ENCODE measurements at places on chromosomes 13 and 19.

- no peak for DNase-seq
Measured at GRCh38 chr19:40134866-40135265, 44.1 kb upstream of the ZNF780A start.

GRCh38 chr19:5200844-5201243 lies 139.8 kb downstream of the PTPRS start:
- DNase-seq, result no peak

GRCh38 chr13:100800283-100800875 lies 125.8 kb upstream of the TMTC4 start:
- no peak for DNase-seq

GRCh38 chr19:12574036-12574435 lies 22.8 kb upstream of the ZNF564 start:
- no peak for DNase-seq

GRCh38 chr19:23996549-23996948 lies 81.9 kb downstream of the ZNF726 start:
- peak; percentile 35 for DNase-seq

- peak; percentile 29 for DNase-seq
Measured at GRCh38 chr19:50695251-50696093, 24.1 kb downstream of the SHANK1 start.

DNA sequence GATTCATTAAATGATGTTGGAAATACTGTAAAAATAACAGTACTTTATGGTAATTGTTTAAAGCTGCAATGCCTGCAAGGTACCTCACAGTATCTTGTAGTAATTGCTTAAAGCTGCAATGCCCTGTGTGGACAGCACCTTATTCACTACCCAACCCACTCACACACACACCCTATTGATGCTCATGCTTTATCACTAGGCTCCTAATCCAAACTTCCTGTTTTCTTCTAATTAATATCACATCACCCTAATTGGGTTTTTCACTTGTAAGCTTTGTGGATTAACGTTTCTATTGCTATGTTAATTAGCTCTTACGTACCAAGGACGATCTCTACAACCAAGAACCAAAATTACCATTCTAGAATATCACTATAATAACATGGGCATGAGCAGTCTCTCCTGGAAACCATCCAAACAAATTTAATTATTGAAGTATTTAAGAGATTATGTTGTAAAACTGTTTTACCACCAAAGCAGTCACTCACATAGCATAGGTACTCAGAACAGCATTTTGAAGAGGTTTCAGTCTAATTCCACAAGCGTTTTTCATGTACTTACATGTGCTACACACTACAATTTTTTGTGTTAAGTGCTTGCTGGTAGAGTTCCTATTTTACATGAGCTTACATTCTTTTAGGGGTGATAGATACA lies 303.8 kb downstream of the PCDH9 start:
- DNase-seq, result no peak

DNA sequence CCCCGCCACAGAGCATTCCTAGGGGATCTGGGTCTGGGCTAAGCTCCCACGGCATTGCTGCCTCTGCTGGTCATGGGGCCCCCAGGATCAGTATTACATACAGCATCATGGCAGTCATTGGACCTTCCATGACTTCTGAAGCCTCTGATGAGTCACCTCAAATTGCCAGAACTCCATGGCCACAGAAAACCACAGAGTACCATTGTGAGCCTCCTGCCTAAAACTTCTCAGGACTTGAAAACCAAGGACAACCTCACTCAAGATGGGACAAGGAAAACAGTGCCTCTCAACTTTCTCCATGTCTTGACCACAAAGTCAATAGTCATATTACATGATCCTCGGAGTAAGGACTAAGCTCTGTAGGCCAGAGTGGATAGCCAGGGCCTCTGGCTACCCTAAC lies 306.0 kb downstream of the GPC5 start:
- no peak for DNase-seq

- DNase-seq, result no peak
Measured at GRCh38 chr19:19587771-19588170, 30.7 kb downstream of the PBX4 start.

GRCh38 chr13:60335531-60335930 lies 61.5 kb upstream of the TDRD3 start:
- DNase-seq, result peak; percentile 5

- no peak for DNase-seq
Measured at GRCh38 chr19:6412447-6413091, 12.0 kb downstream of the KHSRP start.

GRCh38 chr13:44710576-44710975 lies 134.4 kb upstream of the TSC22D1 start:
- DNase-seq, result peak; percentile 49

GRCh38 chr19:11227195-11227886 lies 12.1 kb upstream of the ANGPTL8 start:
- no peak for DNase-seq

GRCh38 chr13:73623281-73623680 lies 510.9 kb downstream of the KLF12 start:
- no peak for DNase-seq

DNA sequence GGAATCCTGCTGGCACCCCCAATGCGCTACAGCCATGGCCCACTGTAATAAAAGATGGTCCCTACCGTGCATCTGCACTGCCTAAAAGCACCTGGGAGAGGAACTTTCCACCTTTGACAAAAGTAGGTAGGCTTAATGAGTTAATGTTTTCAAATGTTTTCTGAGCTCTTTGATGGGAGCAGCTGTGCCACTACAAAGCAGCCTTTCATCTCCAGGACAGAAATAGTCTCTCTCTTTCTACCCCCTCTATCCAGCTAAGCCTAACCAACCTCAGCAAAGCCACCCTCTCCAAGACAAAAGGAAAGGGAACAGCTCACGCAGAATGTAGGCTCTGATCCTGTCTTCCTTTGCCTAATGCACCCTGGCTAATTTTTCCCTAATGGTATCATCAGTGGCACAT lies 560.2 kb downstream of the UQCRFS1 start:
- no peak for DNase-seq

- DNase-seq, result no peak
Measured at GRCh38 chr19:17703824-17704463, 15.3 kb upstream of the MAP1S start.

- DNase-seq, result peak; percentile 46
Measured at GRCh38 chr13:93963266-93964145, 516.0 kb downstream of the DCT start.

DNA sequence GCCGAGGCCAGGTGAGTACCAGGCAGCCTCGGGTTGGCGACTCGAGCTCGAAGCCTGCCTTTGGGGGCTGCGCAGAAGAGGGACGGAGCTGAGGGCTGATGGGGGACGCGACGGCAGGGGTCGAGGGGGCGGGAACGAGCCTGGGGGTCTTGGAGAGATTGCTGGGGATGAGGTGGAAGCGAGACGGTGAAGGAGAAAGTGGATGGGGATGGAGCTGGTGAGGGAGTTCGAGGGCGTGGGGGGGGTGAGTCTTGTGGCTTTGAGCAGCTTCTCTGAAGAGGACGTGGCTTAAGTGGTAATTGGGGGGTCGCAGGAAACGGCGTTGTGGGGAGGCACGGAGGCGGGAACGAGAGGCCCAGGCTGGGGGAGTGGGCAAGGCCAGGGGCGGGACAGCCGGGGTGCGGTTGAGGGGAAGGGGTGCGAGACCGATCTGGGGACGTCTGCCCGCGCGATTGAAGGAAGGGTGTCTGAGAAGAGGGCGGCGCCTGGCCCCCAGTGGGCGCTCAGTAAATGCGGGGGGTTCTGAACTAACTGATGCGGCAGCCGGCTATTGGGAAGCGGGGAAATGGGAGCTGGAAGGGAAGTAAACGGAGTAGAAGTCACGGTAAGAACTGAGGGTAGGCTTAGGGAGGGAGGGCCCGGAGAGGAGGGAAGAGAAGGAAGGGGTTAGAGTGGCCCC lies 426 bp downstream of the MYO9B start:
- peak; percentile 22 for DNase-seq

DNA sequence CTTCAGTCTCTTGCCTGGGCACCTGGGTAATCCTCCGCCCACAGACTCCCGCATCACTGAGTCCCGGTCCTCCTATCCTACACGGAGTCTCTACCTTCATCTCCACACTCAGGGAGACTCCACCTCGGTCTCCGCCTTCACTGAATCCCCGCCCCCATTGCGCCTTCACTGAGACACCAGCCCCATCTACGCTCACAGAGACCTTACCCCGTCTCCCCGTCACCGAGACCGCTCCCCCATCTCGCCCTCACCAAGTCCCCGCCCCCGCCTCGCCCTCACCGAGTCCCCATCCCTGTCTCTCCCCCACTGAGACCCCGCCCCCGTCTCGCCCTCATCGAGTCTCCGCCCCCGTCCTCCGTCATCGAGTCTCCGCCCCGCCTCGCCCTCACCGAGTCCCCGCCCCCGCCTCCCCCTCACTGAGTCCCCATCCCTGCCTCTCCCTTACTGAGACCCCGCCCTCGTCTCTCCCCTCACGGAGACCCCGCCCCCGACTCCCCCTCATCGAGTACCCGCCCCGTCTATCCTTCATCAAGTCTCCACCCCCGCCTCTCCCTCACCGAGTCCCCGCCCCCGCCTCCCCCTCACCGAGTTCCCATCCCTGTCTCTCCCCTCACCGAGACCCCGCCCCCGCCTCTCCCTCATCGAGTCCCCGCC lies 23.1 kb upstream of the ZNF846 start:
- DNase-seq, result peak; percentile 92

DNA sequence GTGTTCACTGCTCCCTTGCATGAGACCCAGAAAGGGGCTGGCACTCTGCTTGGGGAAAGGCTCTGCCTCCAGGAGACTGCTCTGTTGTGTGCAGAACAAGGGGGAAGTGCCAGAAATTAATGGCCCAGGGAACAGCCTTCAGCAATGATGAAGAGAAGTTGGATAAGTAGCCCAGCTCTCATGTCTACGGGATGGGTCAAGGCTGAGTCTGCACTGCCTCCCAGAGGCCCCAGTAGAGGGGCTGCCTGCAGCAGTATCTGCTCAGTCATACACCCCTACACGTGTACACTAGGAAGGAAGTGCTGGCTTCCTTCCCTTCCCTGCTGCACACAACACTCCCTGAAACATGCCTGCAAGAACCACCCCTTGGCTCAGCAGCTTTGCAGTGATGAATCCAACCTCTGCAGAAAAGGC lies 54.6 kb upstream of the URI1 start:
- no peak for DNase-seq

- no peak for DNase-seq
Measured at GRCh38 chr19:3580156-3580934, 4.9 kb upstream of the GIPC3 start.

DNA sequence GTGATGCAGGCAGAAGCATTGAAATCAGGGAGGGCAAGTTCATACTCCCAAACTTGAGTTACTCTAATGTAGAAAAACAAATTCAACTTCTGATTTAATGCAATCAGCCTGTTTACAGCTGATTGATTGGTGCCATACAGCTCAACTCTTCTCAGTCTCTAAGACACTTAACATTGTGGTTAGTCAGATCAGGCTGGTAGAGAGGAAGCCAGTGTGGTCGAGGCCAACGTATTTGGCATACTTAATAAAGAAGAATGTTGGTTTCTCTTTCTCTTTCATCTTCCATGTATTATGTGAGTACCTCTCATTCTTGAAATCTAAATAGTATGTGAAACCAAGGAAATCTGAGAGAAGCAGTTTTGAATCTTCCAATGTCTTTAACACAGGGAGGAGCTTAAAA lies 255.0 kb upstream of the SLITRK1 start:
- DNase-seq, result no peak

- DNase-seq, result no peak
Measured at GRCh38 chr13:110301606-110302553, 5.1 kb downstream of the COL4A1 start.

DNA sequence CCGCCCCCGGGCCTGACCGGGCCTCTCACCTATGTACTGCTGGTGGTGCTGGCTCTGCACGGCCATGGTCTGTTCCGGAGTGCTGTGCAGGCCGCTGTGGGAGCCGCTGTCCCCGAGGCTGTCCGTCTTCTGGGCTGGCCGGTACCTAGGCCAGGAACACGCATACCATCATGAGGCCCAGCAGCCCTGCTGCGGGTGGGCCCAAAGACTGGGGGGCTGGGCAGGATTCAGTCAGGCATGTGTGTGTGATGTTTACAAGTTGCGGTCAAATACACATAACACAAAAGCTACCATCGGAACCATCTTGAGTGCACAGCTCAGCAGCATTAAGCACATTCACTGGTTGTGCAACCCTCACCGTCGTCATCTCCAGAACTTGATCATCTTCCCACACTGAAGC lies 32.2 kb upstream of the RANBP3 start:
- DNase-seq, result no peak

GRCh38 chr13:33728271-33729037 lies 89.5 kb upstream of the RFC3 start:
- DNase-seq, result no peak

DNA sequence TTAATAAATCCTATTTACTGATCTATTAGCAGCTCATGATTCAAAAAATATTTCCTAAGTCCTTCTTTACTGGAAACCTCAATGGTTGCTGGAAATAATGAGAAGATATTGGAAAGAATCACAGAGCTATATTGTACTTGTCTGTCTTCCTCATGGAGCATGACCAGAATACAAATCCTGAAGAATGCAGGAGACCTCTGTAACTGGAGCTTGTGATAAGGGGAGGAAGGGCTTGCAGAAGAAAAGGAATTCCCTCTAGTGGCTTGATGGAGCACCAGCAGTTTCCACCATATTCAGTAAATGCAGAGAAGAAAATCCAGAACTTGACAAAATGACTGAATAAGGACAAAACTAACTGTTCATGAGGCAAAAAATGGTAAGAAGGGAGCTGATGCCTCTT lies 1333.1 kb downstream of the EFNB2 start:
- peak; percentile 3 for DNase-seq

DNA sequence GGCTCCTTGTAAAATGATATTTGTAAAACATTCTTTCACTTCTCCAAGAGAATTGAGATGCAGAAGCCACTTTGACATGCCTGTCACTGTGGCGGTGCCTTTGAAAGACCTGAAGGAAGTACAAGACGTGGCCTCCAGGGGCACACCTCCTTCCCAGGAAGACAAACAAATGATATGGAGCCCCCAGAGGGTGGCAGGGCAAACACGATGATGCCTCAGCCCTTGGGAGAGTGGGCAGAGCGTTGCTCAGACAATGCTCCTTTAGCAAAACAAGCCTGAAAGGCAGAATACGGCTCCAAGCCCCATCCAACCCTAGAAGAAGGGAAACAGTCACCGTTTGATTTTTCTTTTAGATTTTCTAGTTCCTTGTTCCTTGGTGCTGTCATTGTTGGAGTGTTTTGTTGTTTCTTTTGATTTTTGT lies 9.2 kb upstream of the ATP12A start:
- peak; percentile 60 for DNase-seq

GRCh38 chr13:35724446-35724845 lies 248.0 kb upstream of the MAB21L1 start:
- DNase-seq, result no peak

- DNase-seq, result no peak
Measured at GRCh38 chr13:39918620-39919236, 263.3 kb downstream of the COG6 start.

- no peak for DNase-seq
Measured at GRCh38 chr13:94984958-94985357, 272.6 kb upstream of the SOX21 start.

DNA sequence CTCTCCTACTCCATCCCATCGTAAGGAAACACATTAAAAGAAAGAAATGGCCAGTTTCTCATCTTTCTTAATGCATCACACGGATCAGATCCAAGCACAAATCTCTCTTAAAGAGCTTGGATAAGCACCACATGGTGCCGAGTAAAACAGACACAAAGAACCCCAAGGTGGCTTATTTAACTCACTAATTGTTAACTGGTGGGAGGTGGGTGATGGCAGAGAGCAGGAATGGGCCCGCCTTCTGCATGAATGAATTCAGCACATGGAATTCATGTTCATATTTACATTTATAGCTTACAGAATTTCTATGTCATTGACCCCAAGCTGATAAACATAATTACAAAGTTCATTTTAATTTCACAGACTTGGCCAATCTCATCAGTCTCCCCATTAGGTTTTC lies 89.9 kb downstream of the MZT1 start:
- no peak for DNase-seq

Measured in A549 (cell line).